Retina (tissue), 1 donor: ENCODE measurements at places on chromosomes 16 and 17.

DNA sequence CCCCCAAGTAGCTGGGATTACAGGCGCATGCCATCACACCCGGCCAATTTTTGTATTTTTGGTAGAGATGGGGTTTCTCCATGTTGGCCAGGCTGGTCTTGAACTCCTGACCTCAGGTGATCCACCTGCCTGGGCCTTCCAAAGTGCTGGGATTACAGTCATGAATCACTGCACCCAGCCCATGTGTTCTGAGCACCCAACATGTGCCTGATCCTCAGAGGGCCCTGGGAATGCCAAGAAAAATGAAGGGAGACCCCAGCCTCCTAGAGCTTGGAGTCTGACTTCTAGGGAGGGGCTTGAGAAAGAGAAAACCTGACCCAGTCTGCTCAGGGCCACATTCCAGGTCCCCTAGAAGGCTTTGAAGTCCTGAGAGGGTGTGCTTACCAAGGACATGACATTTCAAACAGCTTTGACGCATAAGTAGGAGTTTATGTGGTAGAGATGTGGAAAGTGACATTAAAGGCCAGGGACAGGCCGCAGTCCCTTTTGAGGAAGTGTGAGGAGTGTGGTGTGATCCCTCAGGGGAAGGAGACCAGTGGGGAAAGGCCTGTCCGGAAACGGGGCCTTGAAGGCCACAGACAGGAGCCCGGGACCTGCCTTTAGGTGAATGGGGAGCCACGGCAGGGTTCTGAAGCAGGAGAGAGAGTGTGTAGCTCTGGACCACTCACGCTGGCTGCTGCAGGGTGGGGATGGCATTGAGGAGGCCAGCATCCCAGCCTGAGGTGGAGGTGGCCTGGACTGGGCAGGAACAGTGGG lies 1.1 kb upstream of the CCL22 start:
- DNase-seq, result no peak

DNA sequence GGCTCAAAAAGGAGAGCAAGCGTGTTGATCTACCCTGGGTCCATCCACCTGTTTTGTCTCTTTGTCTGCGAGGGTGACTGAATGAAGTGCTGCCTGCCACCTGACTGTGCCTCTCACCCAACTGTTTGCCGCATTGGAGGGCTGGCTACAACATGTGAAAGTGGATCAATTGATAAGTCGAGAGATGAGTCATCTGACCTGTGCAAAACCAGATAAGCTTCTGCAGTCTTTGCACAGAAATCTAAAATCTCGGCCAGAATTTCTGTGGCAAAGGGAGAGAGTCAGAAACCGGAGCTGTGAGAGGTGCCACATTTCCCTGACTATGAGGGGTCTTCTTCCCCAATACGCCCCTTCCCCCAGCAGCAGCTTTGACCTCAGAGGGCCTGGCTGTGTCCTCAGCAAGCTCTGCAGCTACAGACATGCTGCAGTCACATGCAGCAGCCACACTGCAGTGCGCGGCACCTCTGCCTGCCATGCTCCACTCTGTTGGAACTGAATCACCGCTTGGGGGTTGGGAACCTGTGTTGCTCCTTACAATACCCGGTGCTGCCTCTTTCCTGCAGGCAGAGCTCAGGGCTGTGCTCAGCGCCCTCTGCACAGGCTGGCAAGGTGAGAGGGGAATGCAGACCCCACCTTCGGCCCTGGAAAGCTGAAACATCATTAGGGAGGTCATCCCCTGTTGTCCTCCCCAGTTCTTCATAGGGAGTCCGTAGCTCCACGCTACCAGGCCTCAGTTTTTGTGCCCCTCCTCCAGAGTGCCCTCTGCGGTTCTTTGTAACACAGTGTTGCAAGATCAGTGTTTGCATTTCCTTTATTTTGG lies 16.2 kb upstream of the HAS3 start:
- peak; percentile 24 for DNase-seq

GRCh38 chr17:46764709-46765401 lies 53.6 kb downstream of the WNT3 start:
- no peak for DNase-seq

- no peak for DNase-seq
Measured at GRCh38 chr16:48603647-48604376, 6.2 kb downstream of the N4BP1 start.

- peak; percentile 45 for DNase-seq
Measured at GRCh38 chr16:52929478-52930400, 123.0 kb downstream of the CHD9NB start.

DNA sequence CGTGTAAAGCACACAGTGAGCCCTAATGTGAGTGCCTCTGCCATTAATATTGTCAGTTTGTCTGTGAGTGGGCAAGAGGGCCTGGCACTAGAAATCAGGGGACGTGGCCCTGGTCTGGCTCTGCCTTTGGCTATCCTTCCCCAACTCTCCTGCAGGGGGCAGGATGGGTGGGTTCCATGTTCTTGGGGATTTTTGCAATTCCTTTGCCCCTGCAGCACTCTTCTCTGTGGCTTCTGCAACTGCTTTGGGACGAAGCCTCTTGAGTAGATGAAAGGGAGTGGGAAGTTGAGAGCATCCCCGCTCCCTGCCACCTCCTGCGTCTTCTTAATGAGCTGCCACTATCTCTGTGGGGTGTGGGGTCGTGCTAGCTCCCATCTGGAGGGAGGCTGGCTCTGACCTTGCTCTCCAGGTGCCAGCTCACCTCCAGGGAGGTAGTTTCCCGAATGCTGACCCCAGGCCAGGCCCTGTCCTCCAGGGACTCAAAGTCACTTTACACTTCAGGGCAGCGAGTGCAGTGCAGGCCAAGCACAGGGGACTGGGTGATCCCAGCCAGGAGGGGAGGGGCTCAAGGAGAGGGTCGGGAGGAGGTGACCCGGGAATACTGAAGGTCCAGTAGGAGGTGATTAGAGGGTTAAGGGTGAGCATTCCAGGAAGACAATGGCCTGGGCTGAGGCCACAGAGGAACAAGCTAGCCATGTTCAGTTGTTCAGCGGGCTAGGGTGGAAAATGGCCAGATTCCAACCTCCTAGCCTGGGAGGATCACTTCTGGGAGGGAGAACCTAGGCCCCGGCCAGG lies 121.0 kb upstream of the NLRP1 start:
- peak; percentile 38 for DNase-seq

DNA sequence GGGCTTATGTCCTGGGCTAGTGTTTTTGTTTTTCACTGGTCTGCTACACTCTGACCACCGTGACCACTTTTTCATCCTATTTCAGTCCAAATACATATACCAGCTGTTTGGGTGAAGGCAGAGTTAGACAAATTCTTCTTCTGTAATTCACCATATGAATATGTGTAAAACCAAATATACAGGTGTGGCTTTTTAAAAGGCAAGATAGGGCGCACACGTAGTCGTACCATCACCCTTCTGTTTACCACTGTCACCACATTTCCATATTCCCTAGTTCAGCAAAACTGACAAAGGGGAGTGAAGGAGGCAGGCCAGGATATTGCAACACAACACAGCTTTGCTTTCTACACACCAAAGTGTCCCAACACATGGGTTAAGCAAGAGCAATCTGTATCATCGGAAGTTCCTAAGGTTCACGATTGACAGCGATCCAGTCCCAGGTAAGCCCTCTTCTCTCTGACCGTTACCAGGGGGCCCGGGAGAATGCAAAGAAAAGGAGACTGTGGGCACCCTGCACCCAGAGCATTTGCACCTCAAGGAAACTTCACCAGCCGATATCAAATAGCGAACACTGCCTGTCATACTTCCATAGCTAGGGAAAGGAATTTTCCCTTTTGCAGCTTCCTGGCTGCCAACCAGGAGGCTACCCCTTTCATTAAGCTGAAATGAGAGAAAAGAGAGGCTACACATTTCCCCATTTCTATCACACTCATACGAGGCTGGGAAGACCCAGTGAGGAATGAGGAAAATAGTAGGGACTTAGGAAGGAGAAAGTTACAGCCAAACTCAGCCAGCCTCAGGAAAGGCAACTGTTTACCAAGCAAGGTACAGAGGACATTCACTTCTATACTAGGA lies 23.1 kb downstream of the CREBBP start:
- no peak for DNase-seq

- DNase-seq, result no peak
Measured at GRCh38 chr17:76122431-76123190, 18.4 kb downstream of the FOXJ1 start.

DNA sequence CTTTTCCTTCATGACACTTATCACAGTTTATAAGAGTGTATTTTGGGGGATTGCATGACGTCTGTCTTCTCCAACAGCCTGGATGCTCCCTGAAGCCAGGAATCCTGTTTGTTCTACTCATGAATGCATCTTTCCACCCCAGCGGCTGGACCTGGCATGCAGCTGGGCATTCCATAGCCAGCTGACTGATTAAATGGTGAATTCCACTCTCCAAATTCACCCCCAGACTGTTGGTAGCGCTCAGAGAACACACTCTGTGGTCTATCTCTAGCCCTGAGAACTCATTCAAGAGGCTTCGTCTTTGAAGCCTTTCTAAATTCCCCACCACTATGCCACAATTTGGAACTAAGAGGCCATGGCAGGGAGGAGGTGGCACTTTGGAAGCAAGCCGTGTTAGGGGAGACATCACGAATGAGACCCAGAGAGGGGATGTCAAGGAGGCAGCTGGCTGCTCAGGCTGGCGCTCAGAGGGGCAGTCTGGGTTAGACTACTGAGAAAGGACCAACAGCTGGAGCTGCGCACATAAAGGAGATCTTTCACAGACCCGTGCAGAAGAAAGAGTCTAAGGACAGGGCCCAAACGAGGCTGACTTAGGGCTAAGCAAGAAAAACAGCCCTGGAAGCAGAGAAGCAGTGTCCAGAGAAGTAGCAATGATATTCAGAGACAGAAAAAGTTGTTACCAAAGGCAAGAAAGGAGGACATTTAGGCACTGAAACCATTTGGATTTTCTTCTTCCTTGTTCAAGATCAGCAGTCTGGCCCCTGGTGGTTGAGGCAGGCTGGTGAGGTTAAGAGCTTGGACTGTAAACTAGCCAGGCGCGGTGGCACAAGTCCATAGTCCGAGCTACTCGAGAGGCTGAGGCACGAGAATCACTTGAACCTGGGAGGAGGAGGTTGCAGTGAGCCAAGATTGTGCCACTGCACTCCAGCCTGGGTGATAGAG lies 42.4 kb upstream of the ZNF629 start:
- no peak for DNase-seq
